Activated CD8-positive, alpha-beta memory T cell treated with anti-CD3 and anti-CD28 coated beads, Interleukin-2, amount 50 U/mL, for 48 hours (primary cell): ENCODE measurements at places on chromosomes 4 and X.

DNA sequence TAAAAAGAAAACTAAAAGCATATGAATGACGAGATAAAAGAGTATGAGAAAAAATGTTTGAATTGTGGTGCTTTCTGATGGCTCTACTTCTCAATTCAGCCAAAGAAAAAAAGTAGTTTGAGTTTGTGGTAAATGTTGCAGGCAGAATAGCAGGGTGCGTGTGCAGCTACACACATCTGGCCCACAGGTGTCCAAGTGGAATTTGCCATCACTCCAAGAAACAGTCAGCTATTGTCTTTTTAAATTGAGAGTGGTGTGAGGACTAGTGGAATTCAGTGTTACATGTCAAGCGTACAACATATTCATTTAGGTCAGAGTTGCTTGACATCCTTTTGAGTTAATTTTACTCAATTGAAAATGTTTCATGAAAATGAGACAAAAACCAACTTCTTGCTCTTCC, 424.8 kb upstream of the MAD2L1 start:
- no peak for DNase-seq

DNA sequence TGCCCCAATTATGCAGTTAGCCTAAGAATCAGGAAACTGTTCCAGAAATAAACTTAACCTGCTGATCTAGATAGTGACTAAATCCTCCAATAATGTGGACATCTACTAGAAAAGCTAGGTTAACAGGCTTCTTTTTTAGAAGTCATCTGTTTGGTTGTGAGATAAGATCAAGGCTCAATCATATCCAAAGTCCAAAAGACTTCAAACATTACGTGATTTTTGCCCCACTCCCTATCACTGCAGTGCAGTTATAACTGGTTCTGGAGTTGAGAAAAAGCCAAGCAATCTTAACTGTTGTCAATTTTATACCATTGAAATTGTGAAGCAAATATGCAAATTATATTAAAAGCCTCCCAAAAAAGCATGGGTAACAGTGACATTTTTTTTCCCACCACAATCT, 781.4 kb downstream of the KLHL13 start:
- DNase-seq: no peak

- DNase-seq: no peak
Observed at GRCh38 chrX:14027036-14027435, 2.7 kb downstream of the GEMIN8 start.

GRCh38 chr4:11427121-11427996, 1.3 kb downstream of the HS3ST1 start:
- no peak for DNase-seq

GRCh38 chr4:139913398-139913990, 240.5 kb downstream of the MAML3 start:
- no peak for DNase-seq

- DNase-seq: no peak
Observed at GRCh38 chr4:3407171-3407771, 34.5 kb upstream of the HGFAC start.

- DNase-seq: no peak
Observed at GRCh38 chrX:30615229-30615628, 37.7 kb upstream of the TASL start.

DNA sequence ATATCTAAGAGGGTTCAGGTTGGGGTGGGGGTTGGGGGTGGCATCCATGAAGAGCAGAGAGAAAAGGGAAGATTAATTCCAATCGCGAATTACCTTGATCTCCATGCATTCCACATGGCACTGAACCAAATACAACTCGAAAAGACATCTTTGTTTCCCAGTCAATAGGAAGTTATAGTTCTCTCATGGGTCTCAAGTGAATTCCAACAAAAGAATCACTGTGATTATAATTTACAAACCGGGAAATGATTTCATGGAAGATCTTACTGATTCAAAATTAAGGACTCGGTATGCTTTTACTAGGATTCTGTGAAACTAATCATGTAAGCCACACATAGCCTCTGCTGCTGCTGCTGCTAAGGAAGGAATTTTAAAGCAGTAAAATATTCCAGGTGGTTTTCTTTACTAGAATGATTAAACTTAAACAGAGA, 26.6 kb upstream of the AMELX start:
- no peak for DNase-seq
